ENCODE measurements at places on chromosomes 6 and 20.
A peak's percentile ranks its signal among the peaks of the same experiment; 100 is the strongest.

DNA sequence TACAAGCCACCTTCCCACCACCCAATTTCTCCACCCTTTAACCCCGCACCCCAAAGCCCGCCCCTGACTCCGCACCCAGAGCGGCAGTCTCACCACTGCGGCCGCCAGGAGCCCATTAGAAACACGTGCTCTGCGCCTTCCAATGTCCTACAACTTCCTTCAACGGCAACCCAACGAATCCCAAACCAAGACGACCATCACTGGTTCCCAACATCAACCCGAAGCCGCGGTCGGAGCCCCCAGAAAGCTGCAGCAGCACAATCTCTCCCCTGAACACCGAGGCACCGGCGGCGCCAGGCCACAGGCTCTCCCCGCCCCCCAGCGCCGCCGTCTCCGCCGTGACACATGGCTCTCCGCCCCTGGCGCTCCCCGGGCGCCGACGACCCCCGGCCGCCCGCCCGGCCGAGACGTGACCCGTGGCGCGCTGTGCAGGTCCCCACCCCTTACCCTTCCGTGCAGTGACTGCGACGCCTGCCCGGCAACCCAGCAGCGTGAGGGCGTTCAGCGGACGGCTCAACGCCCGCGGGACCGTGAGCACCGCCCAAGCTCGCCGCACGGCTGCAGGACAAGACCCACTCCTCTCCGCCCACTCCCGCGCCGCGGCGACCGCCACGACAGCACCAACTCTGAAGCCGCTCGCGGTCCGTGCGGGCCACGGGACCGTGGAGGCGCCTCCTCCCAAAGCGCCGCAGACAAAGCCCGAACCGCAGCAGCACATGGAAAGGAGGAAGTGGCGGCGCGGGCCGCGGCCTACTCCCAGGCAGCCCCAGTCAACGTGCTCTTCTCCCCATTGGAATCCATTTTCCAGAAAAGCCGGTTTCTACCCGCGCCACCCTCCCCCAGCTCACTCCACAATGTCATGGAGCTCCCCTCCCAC, 551 bp downstream of the SYNCRIP start:
- DNase-seq: peak; percentile 70

DNA sequence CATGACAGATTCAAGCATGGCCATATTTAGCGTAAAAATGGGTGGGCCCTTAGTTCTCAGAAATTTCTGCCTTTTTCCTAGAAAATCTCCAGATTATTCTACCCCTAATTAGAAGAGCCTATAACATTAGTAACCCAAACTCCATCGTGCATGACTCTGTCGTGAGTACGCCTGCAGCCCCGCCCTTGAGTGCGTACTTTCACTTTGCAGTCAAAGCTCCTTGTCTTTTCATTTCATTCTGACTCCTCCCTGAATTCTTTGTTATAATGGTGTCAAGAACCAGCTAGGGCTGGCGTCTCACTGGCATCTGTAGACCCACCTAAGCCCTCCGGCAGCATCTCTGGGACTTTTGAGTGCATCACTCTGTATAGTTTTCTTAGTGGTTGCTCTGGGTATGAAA, 61.7 kb upstream of the NOX3 start:
- DNase-seq: no peak

DNA sequence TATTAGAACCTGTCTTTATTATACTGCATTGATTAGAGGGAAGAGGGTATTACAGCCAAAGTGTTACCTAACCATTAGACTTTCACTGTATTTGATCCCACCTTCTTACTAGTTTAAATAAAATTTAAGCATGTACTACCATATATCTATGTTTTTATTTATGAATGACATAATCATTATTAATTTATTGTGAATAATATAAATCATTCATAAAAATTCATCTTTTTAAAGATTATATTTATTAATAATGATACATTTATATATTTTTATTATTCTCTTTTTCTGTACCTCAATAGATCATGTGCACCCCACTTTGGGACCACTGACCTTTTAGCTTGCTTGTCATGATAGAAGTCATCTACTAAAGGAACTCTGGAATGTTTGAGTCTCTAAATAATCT, 223.5 kb upstream of the MARCKS start:
- DNase-seq: no peak

DNA sequence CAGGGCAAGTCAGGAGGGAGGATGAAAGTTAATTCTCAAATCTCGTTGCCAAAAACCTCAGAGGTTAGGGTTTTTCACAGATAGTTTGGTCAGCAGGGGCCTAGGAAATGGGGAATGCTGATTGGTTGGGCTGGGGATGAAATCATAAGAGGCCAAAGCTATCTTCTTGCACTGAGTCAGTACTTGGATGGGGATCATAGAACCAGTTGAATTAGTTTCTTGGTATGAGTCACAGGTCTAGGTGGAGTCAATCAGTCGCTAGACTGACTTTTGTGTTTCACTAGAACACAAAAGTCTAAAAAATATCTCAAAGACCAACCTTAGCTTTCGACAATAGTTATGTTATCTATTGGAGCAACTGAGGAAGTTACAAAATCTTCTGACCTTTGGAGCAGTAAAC, 368.5 kb downstream of the TBC1D32 start:
- no peak for DNase-seq

DNA sequence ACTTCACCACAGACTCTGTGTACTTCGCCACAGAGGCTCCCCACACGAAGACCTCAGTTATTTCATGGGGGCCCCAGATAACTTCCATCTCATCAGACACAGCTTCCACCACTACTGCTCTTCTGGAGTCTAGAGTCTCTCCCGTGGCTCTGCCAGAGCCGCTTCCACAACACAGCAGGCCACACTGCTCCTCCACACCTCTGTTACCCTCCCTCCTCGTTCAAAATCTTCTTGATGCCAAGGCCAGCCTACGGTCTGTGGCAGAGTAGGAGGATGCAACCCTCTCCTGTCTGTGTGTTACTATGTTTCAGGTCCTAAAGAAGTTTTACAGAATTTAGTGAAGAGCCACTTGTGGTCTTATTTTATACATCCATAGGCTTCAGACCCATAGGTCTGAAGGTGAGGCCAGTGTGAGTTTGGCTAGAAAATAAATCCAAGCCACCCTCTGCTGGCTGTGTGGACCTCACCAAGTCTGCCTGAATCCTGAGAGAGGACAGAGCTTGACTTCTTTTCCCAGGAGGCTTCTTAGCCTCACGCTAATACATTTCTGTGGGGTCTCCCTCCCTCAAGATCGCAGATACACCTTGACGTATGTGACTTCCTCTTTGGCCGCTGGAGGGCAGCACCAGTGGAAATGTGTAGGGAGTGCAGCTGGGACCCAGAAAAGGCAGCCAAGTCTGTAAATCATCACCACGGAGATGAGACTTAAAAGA, 197.7 kb downstream of the FAXC start:
- DNase-seq: peak; percentile 69

GRCh38 chr6:99297415-99297814, 52.1 kb downstream of the FAXC start:
- DNase-seq: no peak

DNA sequence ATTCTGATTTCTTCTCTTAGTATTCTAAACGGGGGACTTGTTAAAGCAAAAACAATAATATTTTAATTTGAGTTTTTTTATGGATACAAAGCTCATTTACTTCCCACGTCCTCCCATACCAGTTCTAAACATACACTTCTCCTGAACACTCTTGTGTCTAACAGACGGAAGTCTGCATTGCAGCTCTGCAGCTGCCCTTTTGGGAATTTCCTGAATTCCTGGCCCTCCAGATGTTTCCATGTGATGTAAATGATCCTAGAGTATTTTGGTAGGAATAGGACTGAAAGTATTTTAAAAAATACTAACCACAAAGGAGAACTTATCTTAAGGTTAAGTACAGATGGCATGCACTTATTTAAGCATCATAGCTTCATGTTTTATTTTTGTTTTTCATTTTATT, 886.7 kb downstream of the TBC1D32 start:
- DNase-seq: no peak

- DNase-seq: peak; percentile 32
These were observed 271.0 kb downstream of the ZNF217 start for GRCh38 chr20:53322651-53323050.

- no peak for DNase-seq
These were observed 75.4 kb downstream of the FILIP1 start for GRCh38 chr6:75418233-75418632.

DNA sequence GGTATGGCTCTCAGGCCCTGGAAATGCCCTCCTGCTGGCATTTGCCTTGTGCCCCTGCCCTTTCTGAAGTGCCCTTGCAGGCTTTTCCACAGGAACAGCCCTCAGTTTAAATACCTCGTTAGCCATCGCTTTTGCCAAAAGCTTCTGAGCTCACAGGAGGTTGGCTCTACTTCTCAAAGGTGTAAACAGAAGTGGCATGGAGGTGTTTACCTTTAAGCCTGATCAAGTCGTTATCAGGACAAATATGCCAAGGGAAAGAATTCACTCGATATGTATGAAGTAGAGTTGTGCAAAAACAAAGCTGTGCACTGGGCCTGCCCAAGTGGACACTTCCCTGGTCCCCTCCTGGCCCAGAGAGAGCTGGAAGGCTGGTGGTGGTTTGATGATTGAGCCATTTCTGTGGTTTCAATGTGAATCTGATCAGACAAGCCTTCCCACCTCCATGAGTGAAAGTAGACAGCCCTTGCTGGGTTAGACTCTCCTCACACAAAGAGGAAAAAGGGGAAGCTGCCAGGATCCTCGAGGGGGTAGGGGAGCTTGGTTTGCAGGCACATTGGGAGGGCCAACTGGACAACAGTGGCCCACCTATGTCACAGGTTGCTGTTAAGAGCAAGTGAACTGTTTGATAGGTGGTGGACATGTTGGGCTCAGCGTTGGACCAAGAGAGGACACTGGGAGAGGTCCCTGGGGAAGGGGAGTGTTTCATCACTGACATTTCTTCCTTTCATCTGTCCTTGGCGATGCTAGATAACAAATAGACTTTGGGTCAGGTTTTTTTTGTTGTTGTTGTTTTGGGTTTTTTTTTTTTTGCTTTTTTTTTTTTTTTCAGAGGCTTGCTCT, 98.7 kb downstream of the ZDHHC14 start:
- no peak for DNase-seq

- DNase-seq: no peak
These were observed 12.2 kb downstream of the TREM1 start for GRCh38 chr6:41274256-41274655.

GRCh38 chr6:110526726-110527125, 50.3 kb upstream of the SLC22A16 start:
- no peak for DNase-seq

DNA sequence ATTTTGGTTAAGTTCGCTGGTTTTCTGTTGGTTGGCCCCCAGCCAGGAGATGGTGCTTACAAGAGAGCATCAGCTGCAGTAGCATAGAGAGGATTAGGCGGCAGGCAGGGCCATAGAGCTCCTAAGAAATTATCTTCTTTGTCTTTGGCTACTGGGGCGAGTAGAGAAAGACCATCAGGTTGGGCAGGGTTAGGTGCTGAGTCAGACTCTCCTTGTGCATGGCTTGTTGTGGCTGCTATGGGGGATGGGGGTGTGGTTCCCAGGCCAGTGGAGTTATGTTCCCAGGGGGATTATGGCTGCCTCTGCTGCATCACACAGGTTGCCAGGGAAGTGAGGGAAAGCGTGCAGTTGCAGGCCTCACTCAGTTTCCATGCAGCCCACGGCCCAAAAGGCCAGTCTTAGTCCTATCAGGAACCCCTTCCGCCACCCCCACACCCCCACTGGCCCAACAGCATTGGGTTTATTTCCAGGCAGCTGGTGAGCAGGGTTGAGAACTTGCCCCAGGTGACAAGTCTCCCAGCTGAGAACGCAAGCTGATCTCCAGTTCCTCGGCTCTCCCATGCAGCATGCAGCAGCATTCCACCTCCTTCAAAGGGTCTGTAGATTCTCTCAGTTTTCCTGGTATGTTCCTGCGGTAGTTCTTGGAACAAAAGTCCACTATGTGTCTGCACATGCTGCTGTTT, 243.7 kb downstream of the UTRN start:
- DNase-seq: no peak
